ENCODE measurements at places on chromosomes 2 and 18.
A peak's percentile ranks its signal among the peaks of the same experiment; 100 is the strongest.

DNA sequence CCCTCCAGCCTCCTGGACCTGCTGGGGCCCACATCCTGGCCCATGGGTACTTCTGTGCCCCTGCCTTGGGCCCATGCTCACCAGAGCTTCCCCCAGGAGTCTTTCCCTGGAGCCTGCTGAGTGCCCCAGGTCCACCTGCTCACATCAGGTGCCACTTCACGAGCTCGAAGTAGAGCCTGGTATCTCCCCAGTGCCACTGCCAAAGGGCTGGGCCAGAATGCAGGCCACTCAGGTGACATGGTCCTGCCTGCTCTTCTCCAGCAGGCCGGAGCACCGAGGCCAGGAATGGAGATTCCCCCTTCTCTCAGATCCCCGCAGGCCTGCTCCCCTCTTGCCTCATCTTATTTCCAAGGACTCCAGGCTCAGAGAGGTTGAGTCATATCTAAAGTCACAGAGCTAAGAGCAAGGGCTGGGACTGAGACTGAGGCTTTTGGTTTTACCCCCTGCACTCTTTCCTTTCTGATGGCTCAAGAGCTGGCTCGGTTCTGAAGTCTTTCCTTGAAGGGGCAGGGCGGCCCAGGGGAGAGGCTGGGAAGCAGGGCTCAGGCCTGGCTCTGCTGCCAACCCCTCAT lies 79.2 kb downstream of the HS1BP3 start:
- DNase-seq: no peak

DNA sequence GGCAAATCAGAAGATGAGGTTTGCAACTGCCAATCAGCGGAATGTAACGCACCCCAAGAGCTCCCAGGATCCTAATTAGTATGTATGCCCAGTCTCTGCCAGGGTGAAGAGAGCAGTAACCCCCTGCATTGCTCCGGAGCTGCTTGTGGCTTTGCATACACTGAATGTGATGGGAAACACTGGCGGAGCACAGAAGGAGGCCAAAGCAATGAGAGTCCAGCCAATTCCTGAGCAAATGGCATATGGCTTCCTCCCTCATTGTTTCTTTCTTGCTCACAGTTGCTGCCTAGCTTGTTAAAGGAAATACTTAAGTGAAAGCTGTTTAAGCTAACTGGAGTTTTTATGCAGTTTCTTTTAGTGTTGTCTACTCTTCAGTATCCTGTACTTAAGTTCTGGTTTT lies 343.5 kb upstream of the NT5C1B start:
- DNase-seq: no peak

GRCh38 chr18:31438402-31438801 lies 9.1 kb upstream of the DSG3 start:
- no peak for DNase-seq

- no peak for DNase-seq
These were observed 24.8 kb upstream of the KCNJ3 start for GRCh38 chr2:154673694-154674093.

GRCh38 chr2:174634130-174635014 lies 36.8 kb upstream of the WIPF1 start:
- no peak for DNase-seq

- DNase-seq: no peak
These were observed 325.4 kb upstream of the CDH7 start for GRCh38 chr18:65425366-65425765.

DNA sequence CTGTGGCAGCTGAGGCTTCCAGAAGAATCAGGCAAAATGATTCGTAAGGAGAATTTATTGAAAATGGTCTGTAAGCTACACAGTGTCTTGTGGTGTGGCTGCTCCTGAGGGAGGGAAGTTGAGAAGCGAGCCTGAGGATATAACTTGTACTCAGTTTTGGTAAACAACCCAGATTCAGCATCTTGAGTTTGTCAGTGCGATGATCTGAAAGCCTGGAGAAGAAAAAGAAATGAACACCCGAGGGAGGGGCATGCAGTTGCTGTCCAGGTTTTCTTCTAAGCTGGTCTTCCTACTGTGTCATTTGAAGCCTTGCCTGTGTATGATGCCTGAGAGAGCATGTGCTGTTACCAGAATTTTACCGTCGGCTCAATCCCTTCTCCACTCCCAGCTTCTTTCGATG lies 87.3 kb downstream of the MAPK4 start:
- DNase-seq: no peak

DNA sequence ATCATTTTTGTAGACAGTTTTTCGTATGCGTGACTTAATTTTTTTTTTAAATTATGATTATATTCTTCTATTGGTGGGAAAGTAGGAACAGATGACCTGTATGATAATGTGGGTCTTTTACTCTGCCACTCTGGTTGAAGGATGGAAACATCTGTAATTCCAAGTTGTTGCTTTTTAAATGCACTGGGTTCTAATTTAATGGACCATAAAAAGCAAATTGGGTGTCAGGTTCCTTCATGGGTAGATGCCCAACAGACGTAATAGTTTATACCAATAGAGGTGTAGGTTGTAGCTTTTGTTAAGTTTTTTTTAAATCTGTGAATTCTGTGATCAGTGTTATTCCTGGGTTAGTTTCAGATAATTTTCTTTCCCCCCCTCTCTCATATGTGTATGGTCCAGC lies 117.6 kb downstream of the MAP4K4 start:
- DNase-seq: no peak

GRCh38 chr18:7840411-7840810 lies 273.3 kb downstream of the PTPRM start:
- DNase-seq: no peak

GRCh38 chr18:54734059-54734458 lies 94.2 kb upstream of the RAB27B start:
- no peak for DNase-seq

DNA sequence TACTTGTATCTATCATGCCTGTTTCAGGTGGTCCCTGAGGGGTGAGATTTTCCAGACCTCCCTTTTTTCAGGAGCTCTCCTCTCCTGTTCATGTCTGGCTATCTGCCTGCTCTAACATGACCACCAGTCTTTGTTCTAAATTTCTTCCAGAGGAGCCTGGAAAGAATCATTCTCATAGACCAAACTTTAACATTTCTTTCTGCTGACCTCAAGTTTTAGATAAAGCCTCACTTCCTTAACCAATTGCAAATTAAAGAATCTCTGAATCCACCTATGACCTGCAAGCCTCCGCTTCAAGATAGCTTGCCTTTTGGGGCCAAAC lies 97.6 kb downstream of the TEX51 start:
- DNase-seq: no peak

GRCh38 chr2:97857553-97857952 lies 138.2 kb downstream of the TMEM131 start:
- DNase-seq: no peak

- no peak for DNase-seq
These were observed 9.8 kb downstream of the LGALSL start for GRCh38 chr2:64463781-64464180.

DNA sequence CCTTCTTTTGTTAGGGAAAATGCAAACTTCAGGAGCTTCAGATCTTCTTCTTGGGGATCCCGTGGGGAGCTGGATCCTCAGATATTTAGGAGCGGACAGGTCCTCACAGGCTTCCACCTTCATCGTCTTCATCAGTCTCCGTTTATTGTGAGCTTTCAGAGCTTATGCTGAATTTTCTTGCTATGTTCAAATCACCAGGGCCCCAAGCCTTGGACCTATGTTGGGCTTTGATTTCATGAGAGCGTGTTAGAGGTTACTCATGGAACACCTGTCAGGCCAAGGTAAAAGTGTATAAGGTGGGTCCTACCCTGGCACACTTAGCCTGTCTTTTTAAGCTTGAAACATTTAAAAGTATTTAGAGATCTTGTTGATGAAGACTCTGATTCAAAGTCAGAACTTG lies 212.9 kb downstream of the FAM210A start:
- no peak for DNase-seq

GRCh38 chr18:47619771-47620448 lies 310.5 kb downstream of the SMAD2 start:
- no peak for DNase-seq

DNA sequence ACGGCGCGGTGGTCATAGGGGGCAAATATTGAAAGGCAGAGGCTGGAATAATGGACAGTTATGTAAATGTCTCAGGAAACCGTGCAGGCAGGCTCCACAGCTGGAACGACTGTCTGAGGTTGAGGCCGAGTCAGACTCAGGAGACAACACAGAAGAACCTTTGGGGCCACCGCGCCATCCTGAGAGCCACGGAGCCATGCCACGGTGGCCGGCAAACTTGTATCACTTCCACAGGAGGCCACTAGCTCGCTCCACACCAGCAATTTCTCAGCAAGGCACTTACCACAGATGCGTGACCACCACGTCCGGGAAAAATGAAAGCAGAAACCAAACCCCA lies 156.7 kb upstream of the SALL3 start:
- no peak for DNase-seq

DNA sequence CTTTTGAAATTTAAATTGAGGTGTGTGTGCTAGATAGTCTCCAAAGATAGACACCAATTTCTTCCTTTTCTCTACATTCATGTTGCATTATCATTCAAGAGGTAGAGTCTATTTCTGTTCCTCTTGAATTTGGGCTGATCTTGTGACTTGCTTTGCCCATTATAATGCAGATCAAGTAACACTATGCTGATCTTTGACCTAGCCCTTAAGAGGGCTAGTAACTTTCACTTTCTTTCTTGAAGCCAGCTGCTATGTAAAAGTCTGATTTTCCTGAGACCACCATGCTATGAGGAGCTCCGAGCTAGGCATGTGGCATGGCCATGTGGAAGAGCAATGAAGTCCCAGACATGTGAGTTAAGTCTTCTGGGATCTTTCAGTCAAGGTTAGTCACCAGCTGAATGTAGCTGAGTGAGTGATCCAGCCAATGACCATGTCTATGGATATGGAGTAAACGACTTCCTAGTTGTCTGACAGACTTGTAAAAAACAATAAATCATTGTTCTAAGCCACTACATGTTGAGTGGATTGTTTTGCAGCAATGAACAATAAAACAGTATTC lies 189.4 kb upstream of the CWC22 start:
- DNase-seq: no peak

DNA sequence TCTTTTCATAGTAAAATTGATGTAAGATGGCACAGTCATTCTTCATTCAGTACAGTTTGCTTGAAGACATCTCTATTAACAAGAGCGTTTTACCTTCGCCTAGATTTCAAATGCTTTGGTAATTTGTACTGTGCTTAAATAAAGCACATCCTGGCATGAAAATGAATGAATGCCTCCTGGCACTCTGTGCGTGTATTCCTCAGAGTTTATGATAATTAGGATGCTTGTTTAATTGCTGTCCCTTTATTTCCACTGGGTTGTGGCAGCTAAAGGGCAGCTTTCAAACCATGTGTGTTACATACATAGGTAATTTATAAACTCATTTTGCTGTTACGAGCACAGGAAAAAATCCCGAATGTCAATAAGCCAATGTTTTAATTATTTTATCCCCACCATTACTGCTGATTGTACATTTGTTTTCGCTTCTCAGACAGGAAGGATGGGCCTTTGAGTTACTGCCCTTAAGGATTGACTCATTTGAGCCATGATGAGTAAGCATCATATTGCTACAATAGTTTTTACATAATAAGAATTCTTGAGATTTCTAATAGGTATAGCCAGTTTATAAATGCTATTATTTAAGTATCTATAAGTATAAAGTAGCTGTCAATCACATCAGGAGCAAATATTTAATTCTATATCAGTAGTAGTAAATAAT lies 516.5 kb downstream of the XIRP2 start:
- DNase-seq: no peak

GRCh38 chr2:169007356-169007755 lies 23.8 kb downstream of the ABCB11 start:
- no peak for DNase-seq

GRCh38 chr2:60512062-60512622 lies 41.3 kb downstream of the BCL11A start:
- no peak for DNase-seq

GRCh38 chr2:118089139-118089800 lies 999 bp downstream of the INSIG2 start:
- DNase-seq: peak; percentile 7

DNA sequence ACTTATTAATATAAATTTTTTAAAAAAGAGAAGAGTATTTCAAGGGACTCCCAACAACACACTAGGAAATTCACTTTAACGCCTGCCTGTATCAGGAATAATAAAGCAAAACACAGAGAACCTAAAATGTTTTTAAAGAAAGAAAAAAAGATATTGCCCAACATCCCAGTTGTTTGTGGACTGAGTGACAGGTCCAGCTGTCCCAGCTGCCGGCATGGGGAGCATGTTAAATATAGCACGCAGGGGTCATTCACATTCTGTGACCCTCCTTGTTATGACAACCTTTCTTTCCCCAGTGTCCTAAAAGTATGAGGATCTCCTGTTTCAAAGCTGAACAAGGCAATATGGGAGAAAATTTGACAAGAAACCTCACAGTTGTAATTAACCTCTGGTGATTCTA lies 4.4 kb downstream of the KLHL41 start:
- no peak for DNase-seq

GRCh38 chr2:165794536-165794928 lies 485 bp upstream of the GALNT3 start:
- DNase-seq: no peak

GRCh38 chr2:75582840-75583239 lies 22.1 kb upstream of the EVA1A start:
- DNase-seq: no peak

- DNase-seq: no peak
These were observed 55.4 kb upstream of the CD28 start for GRCh38 chr2:203650860-203651613.

DNA sequence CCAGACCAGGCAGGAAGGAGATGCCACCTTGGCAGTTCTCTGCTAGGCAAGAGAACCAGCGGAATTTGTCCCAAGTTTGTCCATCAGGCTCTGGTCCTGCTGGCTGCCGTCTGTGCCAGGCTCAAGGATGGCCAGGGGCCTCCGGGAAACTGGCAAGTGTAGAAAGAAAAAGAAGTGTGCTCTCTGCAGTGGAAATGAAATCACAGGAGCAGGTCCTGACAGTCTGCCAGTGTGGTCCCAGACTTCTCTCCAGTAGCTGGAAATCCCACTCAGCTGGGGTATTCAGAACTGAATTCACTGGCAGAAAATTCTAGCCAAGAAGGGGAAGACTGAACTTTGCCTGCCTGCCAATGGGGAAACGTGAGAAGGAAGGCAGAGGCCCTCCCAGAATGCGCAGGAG lies 91.0 kb downstream of the STPG4 start:
- DNase-seq: no peak

DNA sequence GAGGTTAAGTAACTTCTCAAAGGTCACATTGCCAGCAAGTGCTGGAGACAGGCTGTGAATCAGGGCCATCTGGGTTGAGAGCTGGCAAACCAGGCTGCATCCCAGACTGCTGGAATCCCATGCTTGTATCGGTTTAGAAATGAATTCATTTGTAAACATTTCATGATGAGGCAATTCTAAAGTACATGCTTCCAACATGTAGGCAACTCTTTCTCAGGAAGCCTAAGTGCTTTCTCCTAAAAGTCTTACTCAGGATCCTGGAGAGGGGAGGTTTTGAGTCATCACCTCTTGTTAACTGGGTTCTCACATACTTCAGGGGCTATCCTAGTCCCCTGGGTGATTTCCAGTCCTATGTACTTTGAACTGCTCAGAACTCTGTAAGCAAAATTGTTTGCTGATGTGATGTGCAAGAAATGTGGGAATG lies 416.5 kb downstream of the MEIS1 start:
- DNase-seq: no peak

GRCh38 chr2:143824791-143825190 lies 695.1 kb downstream of the ZEB2 start:
- DNase-seq: no peak

Measured in activated CD8-positive, alpha-beta memory T cell treated with anti-CD3 and anti-CD28 coated beads for 1 hour (primary cell).